ENCODE measurements at places on chromosomes 7 and 10.

- no peak for DNase-seq
These were observed 294.3 kb downstream of the MAGI2 start for GRCh38 chr7:79159040-79159664.

DNA sequence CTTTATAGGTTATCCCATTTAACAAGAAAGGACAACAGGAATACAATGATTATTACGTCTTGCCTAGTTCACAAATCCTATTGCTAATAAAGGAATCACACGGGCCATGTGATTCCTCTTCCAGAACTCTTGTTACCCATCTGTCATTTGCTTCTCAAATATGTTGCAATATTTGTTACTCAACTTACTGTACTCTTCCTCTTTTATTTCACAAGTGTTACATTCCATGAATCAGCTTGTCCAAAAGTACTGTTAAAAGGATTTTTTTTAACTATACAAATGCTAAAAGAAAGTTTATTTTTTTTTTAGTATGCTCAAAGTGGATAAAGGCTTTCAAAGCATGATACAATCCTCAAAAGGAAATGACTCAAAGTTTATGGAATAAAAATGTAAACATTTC, 3.9 kb upstream of the CD36 start:
- DNase-seq: no peak

GRCh38 chr10:86970162-86970981, 2.1 kb downstream of the ADIRF start:
- DNase-seq: no peak

DNA sequence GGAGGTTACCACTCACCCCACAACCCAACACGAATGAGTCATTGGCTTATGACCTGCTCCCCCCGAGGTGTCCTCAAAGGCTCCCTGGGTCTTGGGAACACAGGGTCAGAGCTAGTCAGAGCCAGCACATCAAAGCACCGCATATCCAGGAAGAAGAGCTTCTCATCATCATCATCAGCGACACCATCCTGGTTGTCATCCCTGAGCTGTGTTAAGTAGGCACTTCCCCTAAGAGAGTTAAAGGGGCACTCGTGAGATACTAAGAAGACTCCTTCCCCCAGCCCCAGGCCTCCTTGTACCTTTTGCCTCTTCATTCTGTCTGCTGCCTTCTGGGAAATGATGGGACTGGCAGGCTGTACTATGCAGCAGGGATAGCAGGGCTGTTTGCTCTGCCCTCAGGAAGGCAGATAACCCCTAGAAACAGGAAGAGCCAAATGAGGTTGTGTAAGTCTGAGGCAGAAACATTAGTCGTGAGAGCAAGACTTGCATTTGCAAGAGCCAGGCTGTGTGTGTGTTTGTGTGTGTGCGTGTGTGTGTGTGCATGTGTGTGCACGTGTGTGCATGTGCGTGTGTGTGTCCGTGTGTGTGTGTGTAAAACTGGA, 11.1 kb upstream of the CPA1 start:
- DNase-seq: no peak

DNA sequence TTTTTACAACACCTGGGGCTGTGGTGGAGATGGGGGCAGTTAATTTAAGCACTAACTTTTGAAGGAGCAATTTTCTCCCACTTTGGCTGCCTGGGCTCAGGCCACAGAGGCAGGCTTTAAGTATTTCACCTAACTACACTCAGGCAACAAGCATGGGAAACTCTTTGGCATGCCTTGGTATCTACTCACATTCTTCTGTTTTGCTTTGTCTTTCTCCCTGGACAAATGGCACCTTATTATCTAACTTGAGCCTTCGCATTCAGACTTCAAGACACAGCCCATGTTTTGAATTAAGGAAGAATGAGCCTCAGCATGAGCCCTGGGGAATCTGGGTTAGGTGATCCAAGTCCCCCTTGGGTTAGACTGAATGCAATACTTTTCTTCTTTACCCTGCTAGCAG, 31.8 kb upstream of the BMPER start:
- DNase-seq: no peak

DNA sequence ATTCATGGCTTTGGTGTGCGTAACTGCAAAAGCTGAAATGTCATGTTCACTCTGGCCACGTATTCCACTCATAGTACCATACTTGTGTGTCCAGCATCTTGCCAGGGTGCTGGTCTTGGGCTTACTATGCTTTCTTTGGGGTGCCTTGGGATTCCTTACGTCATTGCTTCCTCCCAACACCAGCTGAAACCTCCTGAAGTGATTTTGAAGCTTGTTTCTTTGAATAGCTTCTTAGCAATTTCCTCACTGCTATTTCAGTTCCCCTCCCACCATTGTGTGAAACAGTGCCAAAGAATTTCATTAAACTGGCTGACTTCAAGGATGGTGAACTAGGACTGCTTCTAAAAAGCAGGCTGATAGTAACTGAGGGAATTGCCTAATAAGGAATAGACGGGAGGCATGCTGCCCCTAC, 36.9 kb downstream of the ENTPD1 start:
- no peak for DNase-seq

- DNase-seq: no peak
These were observed 462.3 kb downstream of the PHTF2 start for GRCh38 chr7:78260826-78261225.

GRCh38 chr7:66429498-66430163, 199.1 kb upstream of the KCTD7 start:
- DNase-seq: no peak

DNA sequence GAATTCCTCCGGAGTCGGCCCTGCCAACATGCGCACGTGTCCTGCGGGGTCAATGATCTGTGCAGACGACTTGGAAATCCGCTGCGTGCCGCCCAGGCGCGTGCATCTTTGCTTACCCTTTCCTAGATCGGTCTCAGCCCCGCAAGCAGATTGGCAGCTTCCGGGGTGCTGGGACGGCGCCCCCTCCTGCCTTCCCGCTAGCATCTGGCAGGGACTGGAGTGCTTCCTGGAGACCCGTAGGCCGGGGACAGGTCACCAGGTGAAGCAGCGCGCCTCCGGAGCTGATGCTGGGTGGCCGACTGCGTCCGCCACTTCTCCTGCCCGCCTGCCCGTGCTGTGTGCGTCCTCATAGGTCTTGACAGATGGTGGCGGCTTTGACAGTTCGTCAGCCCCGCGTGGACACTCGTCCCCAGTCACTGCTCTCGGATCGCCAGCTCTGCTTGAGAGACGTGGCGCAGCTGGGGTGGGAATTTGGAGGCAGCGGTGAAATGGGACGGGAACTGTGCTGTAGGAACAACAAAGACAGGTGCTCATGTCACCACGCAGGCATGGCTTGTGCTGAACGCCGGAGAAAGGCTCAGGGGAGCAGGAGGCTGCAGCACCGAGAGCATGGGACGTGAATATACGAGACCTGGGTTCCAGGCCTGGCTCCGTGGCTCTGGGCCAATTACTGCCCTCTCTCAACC, 21.9 kb upstream of the KCNK18 start:
- no peak for DNase-seq

DNA sequence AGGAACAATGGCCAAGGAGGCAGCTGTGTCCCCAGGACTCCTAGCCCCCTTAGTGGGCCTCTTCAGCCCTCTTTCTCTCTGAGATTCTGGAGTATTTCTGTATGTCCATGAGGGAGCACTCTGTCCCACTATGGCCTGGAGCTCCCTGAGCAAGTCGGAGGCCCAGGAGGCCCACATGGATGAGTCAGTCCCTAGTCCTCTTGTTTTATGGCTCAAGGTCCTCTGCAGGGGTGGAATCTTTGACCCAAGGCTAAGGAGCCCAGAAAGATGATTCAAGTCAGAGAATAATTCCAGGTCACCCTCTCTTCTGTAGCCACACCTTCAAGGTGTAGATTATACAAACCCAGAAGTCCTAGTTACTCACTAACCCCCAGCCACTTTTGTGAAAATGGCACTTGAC, 125.6 kb downstream of the PLXNA4 start:
- DNase-seq: no peak

- no peak for DNase-seq
These were observed 588 bp downstream of the CYREN start for GRCh38 chr7:135169964-135170273.

Measured in T-helper 9 cell (primary cell).